Activated T-helper 1 cell treated with anti-CD3 and anti-CD28 coated beads, Interleukin-12 subunit alpha, Interleukin-12 subunit beta, Interleukin-2, Interleukin-4 antibody, amounts not matched to agents 30 ng/mL and 10 ng/mL and 1 ng/mL, durations not matched to agents 14 hours and 24 hours and 36 hours (primary cell): ENCODE measurements at places on chromosomes 7 and 10.

- DNase-seq = peak; percentile 70
Observed at GRCh38 chr7:5699467-5700384, 81.7 kb downstream of the RNF216 start.

DNA sequence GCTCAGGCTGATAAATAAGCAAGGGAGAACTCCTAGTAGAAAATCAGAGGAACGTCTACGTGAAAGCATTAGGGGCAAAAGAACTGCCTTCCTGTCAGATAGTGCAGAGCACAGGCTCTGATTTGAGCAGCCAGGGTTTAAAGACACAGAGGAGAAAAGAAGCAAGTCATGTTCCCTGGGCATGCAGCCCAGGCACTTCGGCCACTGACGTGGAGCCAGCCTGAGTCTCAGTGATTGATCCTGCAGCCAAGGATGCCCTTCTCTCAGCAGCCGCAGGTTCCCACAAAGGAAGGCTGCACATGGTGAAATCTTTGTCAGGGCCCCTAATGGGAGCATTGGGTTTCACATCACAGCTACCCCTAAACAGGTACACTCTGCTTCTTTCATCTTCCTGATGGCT is 161.7 kb upstream of the HPS1 start:
- no peak for DNase-seq

DNA sequence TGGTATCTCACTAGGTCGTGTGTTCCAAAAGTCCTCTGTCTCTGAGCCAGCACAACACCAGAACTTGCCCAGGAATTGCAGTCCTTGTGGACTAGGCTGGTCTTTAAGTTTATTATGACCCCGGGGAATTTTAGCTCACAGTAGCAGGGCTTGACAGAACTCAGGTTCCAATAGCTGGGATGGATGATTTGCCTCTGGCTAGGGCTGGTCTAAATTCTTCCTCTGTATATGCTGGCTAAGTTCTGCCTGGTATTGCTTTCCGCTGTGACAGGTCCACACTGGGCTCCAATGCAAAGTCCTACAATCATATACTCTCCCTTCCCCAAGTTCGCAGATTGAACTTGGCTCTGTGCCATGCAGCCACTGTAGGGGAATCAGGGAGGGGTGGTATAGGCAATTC is 52.5 kb downstream of the FAS start:
- DNase-seq = no peak

DNA sequence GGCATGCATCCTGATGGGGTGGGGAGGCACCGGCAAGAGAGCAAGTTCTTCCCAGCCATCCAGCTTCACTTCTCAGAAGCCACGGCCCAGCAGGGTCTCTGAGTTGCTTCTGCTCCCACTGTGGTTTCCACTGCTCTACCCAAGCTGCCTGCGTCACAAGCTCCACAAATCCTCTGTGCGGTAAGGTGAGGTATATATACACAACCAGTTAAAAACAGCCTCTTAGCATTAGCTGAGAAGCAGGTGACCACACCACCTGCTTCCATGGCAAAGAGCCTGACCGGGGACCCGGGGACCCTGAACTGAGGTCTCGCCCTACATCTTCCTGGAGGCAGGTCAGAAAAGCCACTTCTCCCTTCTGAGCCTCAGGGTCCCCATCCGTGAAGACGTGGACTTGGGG is 46.9 kb upstream of the NPFFR1 start:
- DNase-seq = no peak

GRCh38 chr10:88182601-88182930 is 319.1 kb downstream of the PTEN start:
- DNase-seq = no peak
